Stimulated activated CD4-positive, alpha-beta T cell treated with anti-CD3 and anti-CD28 coated beads, Interleukin-1b, Interleukin-23, amount 100 ng/mL, for 4 hours (primary cell): ENCODE measurements at places on chromosomes 12 and 14.

DNA sequence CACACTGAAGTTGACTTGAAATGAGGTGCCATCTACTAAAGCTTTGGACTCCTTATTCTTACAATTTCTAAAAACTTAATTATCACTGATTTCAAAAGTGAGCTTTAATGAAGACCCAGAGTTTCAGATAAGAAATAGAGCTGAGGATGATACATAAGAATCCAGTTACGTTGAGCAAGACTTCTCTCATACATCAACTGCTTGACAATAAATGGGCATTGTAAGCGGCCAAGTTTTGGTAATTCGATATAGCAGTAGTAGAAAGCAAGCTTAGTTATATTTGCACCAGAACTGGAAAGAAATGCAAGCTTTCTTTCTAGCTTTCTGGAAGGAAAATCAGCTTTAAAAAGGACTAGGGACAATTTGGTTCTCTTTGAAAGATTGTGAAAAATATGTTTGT is 1359.6 kb downstream of the FSCB start:
- no peak for DNase-seq

GRCh38 chr12:27578689-27579372 is 54.8 kb downstream of the PPFIBP1 start:
- no peak for DNase-seq

DNA sequence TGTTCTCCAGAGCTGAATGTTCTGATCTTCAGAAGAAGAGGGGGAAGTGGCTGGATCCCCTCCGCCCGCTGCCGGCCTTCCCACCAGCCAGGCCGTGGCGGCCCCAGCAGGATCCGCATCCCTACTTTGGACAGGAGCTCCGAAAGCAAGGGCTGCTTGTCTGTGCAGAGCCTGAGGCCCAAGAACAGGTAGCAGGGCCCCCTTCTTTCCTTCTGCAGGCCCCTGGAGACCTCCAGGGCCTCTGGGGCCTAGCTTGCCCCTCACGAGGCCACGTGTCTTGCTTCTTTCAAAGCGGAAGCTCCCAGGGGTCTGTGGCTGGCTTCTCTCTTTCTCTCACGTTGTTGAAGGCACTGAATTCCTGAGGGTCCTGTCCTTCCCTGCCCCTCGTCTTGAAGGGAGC is 13.2 kb downstream of the PGF start:
- DNase-seq, result no peak

GRCh38 chr14:99687284-99688209 is 3.4 kb downstream of the CYP46A1 start:
- no peak for DNase-seq

DNA sequence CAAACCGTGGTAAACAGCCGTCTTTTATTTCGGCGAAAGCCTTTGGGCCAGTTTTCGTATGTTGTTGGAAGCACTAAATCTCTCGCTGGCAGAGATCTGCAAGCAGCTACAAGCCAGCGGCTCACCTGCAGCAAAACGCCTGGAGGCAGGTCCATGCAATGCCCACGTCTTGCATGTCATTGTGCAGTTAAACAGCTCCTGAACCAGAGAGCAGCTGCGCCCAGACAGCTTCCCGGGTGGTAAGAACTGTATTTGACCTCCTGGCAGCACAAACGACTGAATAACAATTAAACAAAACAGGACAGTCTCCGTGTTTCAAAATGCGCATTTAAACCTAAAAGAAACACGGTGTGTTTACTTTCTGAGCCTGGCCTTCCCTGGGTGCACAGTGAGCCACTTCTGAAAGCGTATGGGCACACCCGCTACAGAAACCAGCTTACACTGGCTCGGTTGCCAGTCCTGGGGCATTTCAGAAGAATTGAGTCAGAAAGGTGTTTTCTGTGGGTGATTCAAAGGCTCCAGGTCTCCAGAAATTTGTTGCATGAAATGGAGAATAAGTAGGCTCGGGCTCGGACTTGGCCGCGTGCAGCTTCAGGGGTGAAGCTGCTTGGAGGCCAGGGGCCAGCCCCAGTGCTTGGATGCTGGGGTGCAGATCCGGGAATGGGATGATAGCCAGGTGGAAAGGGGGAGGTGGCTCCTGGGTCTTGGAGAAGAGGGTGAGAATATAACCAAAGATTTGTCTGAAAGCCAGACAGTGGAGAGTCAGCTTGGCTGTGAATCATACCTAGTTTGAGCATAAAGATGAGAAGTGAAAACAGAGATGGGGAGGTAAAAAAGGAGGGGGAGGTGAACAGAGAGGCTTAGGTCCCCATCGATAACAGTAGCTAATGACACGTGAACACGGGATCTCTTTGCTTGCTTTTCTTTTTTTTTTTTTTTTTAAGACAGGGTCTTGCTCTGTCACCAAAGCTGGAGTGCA is 24.9 kb upstream of the FZD10 start:
- no peak for DNase-seq

DNA sequence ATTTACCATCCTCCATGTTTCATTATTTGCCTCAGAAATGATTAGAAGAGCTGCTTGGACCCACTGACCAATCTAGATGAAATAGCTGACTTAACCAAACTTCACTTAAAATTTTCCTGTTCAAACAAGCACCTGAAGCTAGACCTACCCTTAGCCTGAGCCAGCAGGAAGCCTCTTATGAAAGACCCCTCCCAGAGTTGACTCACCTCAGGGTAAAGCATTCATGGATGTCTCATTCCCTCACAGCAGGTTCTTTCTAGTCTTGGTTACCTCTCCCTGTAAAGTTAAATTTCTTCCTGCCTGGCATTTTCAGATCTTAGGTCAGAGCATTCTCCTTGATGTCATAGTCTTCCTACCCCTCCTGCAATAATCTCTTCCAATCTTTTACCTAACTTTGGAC is 1209.8 kb downstream of the FLRT2 start:
- no peak for DNase-seq

GRCh38 chr14:26765768-26766520 is 168.1 kb upstream of the NOVA1 start:
- DNase-seq, result no peak

GRCh38 chr12:124171231-124171979 is 123.5 kb upstream of the RFLNA start:
- DNase-seq, result no peak

DNA sequence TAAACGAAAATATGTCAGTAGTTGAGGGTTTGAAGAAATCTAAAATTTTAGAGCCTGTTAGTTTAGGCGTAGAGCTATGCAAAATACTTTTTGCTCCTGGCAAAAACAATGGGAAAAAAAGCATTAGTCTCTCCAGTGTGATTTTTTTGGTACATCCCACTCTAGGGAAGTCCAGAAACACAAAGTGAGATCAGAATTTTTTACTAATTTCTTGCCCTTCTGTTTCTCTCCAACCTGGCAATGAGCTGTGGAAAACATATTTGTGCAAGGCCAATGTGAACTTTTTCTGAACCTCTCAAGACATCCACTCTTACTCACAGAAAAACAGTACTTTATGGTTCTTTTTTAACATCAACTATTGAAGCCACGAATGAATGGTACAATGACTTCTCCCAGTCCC is 56.9 kb upstream of the DCN start:
- DNase-seq, result no peak

DNA sequence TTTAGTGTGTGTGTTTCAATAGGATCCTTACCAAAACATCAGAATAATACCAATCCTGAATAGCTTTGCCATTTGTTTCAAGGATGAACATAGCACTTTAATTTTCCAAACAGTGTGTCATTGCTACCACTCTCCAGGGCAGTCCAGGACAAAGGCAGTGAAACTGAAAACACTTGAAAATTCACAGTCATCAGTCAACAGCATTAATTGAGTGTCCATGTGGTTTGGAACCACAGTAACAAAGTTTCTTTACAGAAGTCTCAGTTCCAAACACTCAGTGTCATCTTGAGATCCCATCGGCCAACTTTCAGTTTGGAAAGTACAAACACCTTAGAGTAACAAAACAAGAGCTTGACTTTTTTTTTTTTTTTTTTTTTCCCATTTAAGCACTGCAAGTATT is 228.4 kb upstream of the SOX5 start:
- no peak for DNase-seq

- no peak for DNase-seq
Observed at GRCh38 chr12:51186465-51187085, 13.6 kb upstream of the TFCP2 start.

GRCh38 chr12:55847033-55847432 is 4.3 kb upstream of the MMP19 start:
- no peak for DNase-seq

- DNase-seq, result no peak
Observed at GRCh38 chr12:106389151-106389550, 31.6 kb downstream of the POLR3B start.

DNA sequence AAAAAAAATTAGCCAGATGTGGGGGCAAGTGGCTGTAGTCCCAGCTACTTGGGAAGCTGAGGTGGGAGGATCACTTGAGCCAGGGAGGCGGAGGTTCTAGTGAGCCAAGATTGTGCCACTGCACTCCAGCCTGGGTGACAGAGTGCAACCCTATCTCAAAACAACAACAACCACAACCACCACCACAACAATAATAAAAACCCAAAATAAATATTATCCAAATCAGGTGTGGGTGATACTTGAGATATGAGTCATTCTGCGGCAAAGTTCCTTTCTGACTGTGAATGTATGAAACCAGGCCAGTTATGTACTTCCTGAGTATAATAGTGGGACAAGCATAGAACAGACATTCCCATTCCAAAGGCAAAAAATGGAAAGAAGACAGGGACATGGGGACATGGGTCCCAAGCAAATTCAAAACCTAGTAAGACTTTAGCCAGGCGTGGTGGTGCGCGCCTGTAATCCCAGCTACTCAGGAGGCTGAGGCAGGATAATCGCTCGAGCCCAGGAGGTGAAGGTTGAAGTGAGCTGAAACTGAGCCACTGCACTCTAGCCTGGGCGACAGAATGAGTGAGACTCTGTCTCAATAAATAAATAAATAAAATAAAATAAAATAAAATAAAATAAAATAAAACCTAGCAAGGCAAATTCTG is 9.7 kb upstream of the ERC1 start:
- no peak for DNase-seq

GRCh38 chr12:14716848-14717444 is 20.5 kb upstream of the GUCY2C start:
- peak; percentile 24 for DNase-seq

DNA sequence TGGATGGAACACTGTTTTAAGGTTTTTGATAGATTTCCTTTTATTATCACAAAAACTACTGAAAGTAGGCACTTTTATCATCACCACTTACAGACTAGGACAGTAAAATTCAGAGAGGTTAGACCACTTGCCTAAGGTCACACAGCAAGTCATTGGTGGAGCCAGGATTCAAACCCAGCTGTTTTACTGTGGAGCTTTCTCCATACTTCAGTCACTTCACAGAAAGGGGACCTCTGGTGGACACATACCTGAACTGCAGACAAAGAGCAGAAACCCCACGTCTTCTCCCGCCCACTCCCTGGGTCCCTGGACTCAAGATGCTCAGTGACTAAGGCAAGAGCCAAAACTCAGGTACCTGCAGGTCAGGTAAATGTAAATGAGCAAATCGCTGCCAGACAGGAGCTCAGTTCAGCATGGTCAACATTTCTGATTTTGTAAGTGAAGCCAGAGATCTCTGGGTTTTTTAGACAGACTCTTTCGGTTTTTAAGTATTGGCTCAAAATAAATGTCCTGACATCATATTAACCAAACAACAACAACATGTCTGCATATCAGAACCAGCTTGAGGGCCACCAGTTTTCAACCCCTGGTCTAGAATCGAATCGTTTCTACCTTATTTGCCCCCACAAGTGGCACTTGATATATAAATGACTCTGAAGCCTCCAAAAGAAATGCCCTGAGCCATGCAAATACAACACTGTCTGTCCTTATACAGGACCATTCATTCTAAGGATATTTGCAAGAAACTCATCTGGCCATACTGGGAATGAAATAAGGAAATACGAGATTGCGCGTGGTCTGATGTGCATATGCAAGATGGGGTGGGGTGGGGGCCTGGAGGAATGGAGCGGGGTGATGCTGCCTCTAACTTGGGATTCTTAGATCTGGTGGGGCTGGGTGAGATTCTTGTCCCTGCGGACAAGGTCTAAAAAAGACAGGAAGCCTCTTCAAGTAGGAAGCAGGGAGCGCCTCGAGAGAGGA is 110.9 kb downstream of the KSR2 start:
- DNase-seq, result peak; percentile 23

DNA sequence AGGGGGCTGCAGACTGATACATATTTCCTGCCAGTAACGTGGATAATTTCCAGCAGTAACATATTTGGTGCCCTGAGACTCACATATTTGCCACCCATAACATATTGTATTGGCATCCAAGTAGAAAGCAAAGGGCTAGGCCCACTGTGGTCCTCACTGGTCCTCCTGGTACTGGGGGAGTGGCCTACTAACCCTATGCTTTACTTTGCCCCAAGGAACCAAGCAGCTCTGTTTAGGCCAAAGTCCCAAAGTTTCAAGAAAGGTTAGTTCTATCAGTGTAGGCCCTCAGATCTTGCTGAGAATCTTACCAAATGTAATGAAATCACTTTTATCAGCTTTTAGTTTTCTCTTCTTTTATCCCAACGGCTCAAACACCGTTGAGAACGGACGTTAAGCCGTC is 35.4 kb upstream of the NAP1L1 start:
- DNase-seq, result no peak

GRCh38 chr14:94397289-94398181 is 9.1 kb upstream of the SERPINA1 start:
- DNase-seq, result no peak

DNA sequence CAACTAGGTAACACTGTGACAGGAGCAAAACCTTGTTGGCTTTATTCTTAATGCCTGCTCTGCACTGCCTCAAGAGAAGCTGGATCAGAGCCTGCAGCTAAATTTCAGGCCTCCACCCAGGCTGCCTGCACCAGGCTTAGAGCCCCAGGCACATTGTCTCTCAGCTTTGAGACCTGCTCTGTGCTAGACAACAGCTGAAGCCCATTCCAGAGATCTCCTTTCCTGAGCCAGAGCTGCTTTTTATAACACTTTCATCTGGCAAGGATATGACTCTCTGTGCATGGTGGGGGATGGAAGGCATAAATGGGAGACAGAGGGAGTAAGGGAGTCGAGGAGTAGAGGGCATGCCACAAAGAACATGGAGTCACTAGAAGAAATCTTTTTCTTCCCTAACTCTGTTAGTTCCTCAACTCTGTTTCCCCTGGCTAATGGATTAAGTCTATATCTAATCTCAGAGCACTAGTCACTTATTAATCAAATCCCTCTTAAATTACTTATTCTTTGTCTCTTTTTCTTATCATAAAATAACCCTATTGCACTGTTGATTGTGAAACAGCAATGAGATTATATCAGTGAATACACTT is 27.1 kb upstream of the LUM start:
- DNase-seq, result no peak

DNA sequence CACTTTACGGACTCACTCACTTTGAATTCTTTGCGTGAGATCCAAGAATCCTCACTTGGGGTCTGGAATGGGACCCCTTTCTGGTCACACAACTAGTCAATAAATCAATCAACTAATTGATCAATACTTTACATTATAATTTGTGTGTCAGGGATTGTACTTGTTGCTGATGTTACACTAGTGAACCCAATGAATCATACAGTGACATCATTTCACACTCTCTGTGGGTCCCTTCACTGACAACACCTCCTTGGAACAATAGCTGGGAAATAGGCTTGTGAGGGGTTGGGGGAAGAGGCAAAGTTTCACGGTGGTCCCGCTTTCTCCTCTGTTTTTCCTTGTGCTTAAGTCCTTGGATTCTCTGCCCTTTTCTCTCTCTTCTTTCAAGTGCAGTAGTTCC is 35.0 kb downstream of the TPH2 start:
- no peak for DNase-seq

- DNase-seq, result no peak
Observed at GRCh38 chr12:13817131-13817530, 164.3 kb downstream of the GRIN2B start.
